ENCODE measurements at places on chromosomes 11 and 22.

GRCh38 chr11:77672264-77672663 is 34.7 kb upstream of the CLNS1A start:
- peak; percentile 99 for DNase-seq

DNA sequence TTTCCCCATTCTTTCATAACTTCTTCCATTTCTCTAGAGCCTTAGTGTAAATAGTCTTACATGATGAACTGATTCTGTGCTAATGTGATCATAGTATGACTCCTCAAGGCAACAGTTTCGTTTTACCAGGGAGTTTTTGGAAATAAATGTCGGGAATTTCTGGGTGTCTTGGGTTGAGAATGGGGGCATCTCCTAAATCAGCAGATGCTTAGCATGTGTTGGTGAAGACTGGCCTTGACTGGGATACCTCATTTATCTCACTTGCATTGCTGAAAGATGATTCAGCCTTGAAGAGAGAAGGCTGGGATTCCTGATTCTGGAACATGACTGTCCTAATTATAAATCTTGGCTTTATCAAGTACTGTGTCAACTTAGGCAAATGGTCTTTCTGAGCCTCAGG is 115.7 kb upstream of the C11orf87 start:
- DNase-seq: peak; percentile 3

DNA sequence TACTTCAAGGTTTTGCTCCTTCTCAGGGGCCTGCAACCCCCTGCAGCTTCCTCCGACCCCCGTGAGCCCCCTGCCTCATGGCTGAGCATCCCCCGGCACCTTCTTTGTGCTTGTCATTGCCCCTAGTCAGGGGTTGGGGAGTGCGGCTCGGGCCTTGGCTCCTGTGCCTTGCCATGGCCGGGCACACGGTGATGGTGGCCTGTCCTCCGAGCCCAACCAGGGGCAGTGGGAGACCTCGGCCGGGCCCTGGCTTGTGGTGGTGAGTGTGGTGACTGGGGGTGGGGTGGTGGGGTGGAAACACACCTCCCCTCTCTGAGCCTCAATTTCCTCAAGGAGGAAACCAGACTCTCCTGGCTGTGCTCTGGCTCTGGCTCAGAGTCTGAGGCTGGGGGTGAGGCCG is 1.5 kb upstream of the MRGPRG start:
- no peak for DNase-seq

GRCh38 chr11:84173078-84173477 is 886.9 kb upstream of the CCDC90B start:
- no peak for DNase-seq

- DNase-seq: peak; percentile 27
Measured at GRCh38 chr11:96267496-96268032, 75.4 kb downstream of the MAML2 start.

Measured in IMR-90 (cell line).